Upper lobe of left lung (tissue), 6 donors: ENCODE measurements at places on chromosomes 5 and 9.
A peak's percentile ranks its signal among the peaks of the same experiment; 100 is the strongest.

DNA sequence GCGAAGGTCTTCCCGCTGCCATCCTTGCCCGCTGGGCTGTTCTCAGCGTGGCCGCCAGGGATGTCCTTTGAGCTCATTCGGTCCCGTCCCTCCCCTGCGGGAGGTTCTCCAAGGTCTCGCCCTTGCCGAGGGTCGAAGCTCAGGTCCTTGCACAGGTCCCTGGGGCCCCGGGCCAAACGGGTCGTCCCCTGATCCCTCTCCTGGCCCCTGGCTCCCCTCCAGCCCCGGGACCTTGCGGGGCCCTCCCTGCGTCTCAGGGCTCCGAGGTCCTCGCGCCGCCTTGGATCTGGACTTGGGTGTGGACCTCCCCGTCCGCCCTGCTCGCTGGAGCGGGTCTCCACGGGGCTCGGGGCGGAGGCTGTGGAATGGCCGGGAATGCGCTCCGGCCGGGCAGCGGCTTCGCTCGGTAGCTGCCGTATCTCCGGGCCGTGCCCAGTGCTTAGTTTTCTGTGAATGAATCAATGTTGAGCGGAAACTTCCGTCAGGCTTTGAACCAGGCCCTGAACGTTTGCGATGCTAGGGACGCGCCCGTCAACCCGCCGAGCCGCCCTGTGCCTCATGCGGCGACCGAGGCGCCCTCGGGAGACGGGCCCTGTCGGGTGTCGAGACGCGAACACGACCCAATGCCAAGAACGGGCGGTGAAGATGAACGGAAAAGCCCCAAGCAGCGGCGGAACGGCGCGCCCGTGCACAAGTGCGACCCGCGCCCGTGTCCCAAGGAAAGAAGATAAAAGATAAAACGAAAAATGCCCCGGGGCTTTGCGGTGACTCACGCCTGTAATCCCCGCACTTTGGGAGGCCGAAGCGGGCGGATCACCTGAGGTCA lies 780 bp downstream of the RNU6ATAC start:
- peak; percentile 92 for DNase-seq

GRCh38 chr5:160626322-160626721 lies 204.7 kb downstream of the PTTG1 start:
- DNase-seq = no peak

- no peak for DNase-seq
Observed at GRCh38 chr5:80941496-80941895, 18.7 kb upstream of the RASGRF2 start.

DNA sequence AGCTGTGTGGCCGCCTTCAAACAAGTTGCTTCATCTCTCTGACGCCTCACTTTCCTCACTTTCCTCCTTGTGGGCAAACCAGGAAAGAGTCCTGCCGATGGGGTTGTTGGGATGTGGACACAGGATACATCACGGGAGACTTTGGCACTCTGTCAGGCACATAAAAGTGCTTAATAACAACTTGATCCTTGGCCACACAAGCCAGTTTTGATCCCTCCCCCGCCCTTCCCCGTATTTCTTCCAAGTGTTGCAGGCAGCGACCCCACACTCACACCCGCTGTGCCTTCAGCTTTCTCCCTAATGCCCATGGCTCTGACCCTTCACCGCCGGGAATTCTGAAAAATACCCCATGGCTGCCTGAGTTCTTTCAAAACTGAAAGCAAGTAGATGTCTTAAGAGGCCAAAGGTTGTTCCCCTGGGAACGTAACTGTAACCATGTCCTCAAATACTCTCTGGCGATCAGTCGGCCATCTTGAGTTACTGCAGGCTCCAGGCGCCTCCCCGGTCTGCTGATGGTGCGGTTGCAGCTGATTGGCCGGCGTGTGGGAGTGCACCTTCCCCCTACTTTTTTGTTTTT lies 59.8 kb downstream of the ARHGEF37 start:
- no peak for DNase-seq

DNA sequence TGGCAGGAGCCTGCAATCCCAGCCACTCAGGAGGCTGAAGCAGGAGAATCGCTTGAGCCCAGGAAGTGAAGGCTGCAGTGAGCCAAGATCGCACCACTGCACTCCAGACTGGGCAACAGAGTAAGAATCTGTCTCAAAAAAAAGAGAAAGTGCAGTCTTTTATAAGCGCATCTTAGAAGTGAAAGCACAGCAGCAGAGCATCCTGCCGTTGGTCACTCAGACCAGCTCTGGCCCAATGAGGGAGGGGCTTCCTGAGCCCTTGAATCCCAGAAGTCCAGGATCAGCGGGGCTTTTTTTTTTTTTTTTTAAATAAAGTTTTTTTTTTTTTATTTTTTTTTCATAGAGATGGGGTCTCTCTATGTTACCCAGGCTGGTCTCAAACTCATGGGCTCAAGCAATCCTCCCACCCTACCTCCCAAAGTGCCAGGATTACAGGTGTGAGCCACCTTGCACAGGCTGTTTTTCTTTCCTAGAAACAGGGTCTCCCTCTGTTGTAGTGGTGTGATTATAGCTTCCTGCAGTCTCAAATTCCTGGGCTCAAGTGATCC lies 42.3 kb downstream of the NAIF1 start:
- no peak for DNase-seq

- peak; percentile 26 for DNase-seq
Observed at GRCh38 chr9:134733480-134734232, 92.1 kb downstream of the COL5A1 start.

- no peak for DNase-seq
Observed at GRCh38 chr5:143819716-143820115, 7.8 kb downstream of the HMHB1 start.

DNA sequence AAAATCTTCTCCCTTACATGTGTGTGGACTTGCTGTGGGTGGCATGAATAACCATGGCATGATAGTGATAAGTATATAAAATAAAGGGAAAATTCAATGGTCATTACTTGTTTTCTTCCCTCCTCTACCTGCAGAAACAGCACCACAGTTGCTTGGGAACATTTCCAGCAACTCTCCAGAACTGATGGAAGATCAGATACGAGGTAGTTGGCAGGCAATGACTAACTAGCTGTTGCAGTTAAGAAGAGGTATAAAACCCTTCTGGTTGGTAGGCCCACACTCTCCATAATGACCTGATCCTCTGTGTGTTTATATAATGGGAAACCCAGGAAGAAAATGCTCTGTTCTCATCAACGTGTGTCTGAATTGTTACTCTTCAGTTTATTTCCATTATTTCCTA lies 185.9 kb downstream of the SYK start:
- DNase-seq = no peak

- no peak for DNase-seq
Observed at GRCh38 chr5:89457411-89458331, 574.7 kb upstream of the MEF2C start.

GRCh38 chr9:99663856-99664255 lies 157.8 kb upstream of the NR4A3 start:
- DNase-seq = no peak
